ENCODE measurements at places on chromosomes 2 and 18.

- peak; percentile 2 for DNase-seq
Measured at GRCh38 chr2:232731470-232731869, 34.3 kb downstream of the GIGYF2 start.

DNA sequence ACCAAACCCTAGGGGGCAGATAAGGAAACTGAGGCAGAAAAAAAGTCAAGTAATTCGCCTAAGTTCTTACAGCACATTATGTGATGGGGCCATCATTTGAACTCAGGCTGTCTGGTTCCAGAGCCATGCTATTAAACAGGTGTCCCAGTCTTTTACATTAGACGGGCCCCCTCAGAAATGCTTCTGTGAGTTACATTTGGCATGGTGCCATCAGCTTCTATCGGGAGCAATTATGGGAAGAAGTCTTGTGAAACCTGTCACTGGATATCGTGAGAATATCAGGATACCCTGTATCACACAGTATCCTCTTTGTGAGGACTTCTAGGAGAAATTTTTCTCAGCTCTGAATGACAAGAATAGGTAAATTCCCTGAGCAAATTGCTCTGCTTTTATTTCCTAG lies 143.7 kb upstream of the NOSTRIN start:
- no peak for DNase-seq

- DNase-seq: peak; percentile 98
Measured at GRCh38 chr2:84919885-84920580, 14.6 kb downstream of the TMSB10 start.

DNA sequence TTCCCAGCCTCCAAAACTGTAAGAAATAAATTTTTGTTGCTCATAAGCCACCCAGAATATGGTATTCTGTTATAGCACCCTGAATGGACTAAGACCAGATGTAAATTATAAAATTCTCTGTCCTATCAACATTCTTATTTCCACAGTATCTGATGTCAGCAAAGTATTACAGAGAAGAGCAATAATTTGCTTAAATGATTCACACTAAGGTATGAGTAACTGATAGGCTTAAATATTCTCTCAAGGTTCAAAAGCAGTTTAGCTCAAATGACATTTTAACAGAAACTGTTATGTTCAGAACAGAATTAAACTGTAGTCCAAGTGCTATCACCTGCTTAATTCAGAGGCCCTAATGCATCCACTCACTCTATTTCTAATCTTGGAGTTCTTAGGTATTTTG lies 12.8 kb downstream of the SESTD1 start:
- no peak for DNase-seq

DNA sequence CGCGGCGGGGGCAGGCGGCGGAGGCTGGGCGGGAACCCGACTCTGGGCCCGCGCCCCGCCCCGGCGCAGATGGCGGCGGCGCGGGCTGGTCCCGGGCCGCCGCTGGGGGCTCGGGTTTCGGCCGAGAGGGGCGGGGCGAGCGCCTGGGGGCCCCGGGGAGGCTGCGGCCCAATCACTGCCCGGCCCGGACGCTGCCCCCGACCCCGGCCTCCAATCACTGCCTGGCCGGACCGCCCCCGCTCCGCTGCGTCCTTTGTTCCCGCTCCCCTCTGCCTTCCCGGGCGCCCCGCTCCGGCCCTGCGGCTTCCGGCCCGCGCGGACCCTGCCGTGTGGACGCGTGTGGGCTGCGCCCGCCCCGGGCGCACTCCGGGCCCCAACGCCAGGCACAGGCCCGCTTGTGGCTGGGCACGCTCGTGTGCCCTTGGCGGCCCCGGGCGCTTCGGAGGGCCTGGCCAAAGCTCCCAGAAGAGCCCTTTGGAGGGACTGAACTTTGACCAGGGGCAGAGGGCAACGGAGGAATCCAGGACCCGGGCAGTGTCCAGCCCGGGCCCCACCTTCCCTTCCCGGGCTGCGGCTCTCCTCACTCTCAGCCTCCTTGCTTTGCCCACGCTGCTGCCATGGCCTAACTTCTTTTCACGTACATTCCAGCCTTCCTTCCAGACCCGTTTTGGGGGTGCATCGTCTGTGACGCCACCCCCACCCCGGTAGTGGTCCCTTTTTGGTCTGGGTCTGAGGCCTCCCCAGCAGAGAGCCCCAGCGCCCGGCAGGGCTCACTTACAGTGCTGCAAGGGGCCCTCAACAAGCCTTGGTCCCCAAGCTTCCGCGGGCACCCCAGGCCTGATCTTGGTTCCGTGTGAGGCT lies 27.1 kb upstream of the PTMA start:
- peak; percentile 85 for DNase-seq

DNA sequence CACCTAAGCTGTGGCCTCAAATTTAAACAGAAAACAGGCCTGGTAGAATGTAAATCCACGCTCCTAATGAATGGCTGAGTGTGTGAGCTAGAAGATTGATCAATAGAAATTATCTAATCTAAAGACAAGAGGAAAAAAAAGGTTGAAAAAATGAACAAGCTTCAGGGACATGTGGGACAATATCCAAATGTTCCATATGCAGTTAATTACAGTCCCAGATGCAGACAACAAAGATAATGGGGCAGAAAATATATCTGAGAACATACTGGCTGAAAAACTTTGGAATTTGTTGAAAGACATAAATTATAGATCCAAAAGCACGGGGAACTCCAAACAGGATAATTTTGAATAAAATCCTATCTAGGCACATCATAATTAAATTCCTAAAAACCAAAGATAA lies 186.7 kb upstream of the SIX2 start:
- no peak for DNase-seq

GRCh38 chr18:53534695-53535094 lies 689.8 kb downstream of the MBD2 start:
- no peak for DNase-seq

DNA sequence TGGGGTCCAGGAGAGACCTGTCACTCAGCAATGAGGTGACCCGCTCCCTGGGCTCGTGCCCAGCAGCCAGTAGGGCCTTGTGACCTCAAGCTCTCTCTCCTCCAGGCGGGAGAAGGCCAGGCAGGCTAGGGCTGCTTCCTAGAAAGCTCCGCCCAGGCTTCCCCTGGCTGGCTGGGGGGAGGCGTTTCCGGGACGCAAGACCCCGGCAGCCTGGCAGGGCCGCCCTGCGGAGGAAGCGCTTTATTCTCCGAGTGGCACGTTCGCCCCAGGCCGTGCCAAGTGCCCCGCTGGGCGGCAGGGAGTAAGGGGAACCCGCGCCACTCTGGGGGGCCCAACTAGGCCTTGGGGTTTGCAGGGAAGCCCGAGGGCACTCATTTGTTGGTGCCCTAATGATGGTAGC lies 21.2 kb upstream of the EPAS1 start:
- peak; percentile 43 for DNase-seq

DNA sequence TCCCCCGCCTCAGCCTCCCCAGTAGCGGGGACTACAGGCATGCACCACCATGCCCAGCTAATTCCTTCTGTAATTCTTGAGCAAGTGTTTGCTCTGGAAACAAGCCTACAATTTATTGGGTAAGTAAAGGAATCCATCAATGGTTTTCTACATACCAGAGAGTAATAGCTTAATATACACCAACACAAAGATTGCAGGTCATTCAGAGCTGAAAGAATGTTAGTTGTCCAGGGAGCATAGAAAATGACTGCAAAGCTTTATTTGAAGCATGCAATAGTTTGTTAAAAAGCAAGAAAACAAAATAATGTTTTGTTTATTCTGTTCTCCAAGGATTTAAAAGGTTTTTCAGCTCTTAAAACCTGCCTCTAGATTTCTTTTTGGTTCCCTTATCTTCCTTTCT lies 5.6 kb downstream of the IDH1 start:
- DNase-seq: peak; percentile 24

- DNase-seq: no peak
Measured at GRCh38 chr18:77133051-77133834, 660 bp upstream of the MBP start.

- no peak for DNase-seq
Measured at GRCh38 chr18:52431683-52432082, 91.7 kb downstream of the DCC start.

GRCh38 chr2:100742277-100743254 lies 77.4 kb upstream of the NPAS2 start:
- DNase-seq: peak; percentile 100

GRCh38 chr2:177298191-177298590 lies 33.7 kb upstream of the NFE2L2 start:
- DNase-seq: peak; percentile 14

DNA sequence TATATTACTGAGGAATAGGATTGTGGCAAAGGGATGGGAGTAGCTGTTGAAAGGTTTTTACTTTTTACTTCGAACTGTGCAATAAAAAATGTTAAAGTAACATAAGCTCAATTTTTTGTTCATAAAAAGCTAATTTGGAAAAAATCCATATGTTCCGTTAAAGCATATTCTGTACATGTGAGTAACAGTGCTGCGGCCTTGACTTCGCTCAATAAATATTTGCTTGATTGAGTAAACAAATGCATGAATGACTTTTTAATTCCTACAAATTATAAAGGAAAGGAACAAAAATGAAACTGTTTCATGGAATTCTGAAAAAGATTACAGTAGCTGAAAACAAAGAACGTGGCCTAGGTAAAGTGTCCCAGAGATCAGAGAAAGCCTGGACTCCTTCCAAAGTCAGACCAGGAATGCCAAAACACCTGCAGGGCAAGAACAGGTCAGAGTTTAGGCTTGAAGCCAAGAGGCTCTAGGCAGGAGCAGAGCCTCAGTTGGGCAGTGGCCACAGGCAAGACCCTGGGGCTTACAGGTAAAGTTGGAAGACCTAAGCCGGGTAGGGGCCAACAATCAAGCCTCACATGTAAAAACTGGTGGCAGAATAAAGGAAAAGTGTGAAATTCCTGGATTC lies 44.3 kb upstream of the FIGN start:
- no peak for DNase-seq

DNA sequence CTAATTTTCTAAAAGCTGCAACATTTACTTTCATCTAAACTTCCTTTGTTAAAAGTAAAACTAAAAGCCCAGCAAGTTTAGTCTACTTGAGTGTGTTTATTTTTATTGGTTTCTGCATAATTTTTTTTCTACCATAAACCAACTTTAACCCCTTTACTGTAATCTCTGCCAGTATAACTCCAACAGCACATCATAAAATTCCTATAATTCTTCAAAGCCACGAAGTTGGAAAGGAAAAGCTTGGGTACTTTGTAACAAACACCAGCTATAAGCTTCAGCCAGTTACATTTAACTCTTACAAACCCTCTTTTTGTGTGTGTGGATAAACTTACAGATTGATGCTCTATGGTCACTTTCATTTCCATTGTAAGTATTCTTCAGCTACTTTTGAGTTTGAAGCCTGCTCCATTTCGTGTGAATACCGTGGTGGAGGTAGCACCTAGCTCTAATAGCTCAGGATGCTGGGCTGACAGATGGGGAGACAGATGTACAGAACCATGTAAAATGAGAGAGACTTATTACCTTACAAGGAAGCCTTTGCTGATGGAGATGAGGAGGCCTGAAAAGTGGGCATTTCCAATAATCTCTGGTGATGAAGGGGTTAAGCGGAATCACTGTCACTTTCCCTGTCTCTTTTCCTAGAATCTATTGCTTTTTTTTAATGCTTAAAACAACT lies 42.5 kb downstream of the ZEB2 start:
- DNase-seq: peak; percentile 71

DNA sequence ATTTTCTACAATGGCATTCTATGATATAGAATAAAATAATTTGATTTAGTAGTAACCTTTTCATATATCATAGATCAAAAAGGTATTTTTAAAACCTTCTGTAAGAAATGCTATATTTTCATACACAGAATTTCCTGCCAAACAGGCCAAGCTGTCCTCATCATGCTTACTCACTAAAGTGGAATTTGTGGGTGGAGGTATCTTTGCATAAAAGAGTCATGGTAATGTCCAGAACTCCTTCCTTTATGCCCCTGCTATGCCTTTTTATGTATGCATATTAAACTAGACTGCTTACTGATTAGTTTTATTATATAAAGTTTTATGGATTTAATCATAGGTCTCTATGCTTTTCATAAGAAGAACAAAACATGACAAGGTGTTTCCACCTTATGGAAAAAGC lies 27.5 kb upstream of the MARCHF7 start:
- peak; percentile 62 for DNase-seq

DNA sequence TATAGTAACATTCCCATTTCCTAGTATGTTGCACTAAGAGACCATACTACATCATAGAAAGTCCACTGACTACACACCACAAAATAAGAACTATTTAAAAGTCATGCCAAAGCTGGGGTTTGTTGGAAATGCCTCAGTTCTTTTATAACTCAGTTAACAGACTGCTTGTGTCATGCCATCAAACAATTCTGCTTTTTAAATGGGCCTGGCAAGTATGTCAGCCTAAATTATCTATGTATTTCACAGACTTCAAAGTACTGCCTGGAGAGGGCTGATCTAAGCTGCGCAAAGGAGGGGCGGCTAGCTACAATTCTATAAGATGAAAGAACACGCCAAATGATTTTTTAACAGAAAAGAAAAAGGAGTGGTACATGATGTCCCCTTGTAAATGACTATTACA lies 49.6 kb downstream of the FARSB start:
- DNase-seq: no peak

- DNase-seq: peak; percentile 64
Measured at GRCh38 chr18:12296457-12296856, 11.6 kb upstream of the TUBB6 start.

DNA sequence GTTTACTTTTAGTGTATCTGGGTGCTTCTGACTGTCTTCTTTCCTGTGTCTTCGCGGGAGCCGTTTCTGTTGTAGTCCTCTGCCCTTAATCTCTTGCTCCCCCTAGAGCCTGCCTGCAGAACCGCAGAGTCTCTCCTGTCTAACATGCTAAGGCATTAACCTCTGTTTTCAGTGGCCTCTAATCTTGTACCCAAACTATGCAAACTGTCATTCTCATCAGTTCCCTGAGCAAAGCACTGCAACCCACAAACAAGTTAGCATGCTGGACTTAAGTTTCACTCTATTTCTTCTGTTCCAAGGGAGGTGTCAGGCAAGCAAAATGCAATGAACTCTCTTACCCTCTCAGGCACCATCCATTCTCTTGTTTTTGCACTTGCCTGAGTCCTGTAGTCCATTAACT lies 138.4 kb downstream of the OTX1 start:
- DNase-seq: peak; percentile 48

DNA sequence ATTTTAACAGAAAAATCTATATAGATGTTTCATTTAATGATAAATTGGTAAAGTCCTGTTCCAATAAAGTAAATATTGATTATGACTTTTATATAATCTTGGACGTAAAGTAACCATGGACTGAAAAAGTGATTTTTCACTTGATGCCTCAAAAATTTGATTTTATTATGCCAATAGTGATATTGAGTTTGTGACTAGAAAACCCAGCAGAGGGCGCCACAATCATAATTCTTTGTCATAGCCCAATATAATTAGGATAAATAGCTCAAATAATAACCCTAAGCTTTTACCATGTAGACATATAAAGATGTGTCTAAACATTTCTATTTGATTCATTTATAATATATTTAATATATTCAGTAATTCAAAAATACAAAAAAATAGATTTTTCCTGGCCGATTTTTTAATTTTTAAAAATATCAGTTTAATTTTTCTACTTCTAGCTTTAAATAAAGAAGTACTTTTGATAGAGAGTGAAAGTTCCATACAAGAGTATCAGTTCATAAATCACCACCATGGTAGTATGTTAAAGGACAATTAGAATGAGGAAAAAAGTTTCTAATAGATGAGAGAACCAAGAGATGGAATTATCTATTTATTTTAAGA lies 30.7 kb downstream of the CAMKMT start:
- peak; percentile 44 for DNase-seq

- no peak for DNase-seq
Measured at GRCh38 chr2:36704475-36705150, 8.1 kb downstream of the VIT start.
